Foreskin keratinocyte (primary cell): ENCODE measurements at places on chromosomes 3 and 15. TPM values are rescaled to one million over a fixed set of nuclear protein-coding genes. Genes with fewer than 3 reads are reported as not detected.

DNA sequence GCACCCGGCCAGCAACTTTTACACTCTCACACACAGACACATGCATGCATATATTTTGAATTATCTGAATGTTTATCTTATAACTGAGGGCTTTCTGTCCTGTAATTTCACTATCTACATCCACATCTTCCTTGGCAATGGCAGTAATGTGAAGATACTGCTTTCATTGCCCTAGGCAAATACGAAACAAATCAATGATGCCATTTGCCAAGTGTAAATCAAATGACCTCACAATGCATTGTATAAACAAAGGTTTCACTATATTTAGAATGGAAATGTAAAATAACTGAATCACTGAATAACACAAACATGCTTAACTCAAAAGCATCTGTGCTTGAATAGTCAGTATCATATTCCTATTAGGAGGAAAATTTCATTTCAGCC lies 455.6 kb downstream of the TBL1XR1 start:
- no peak for DNase-seq

The KBTBD13 gene
- total RNA-seq, result not detected in 2 replicates

- DNase-seq, result no peak
These were observed 46.6 kb downstream of the SLC6A6 start for GRCh38 chr3:14448756-14449727.

The PP2D1 gene
- not detected in 2 replicates for total RNA-seq

DNA sequence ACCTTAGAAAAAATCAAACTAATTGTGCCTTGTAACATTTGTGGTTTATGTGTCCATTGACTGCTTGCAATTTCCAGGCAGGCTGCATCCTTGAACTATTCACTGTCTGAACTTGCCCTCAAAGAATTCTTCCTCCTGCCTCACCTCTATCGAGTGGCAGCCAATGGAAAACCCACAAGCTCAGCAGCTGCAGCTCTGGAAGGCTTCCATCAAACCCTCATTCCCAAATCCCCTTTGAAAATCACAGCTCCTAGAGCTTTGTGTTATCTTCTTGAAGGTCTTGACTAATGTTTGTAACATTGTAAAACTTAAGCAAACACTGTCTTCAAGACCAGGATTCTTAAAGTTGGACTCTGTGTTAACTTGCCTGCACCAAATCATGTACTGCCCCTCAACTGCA lies 81.1 kb downstream of the FILIP1L start:
- peak; percentile 88 for DNase-seq
